Suppressor macrophage (primary cell): ENCODE measurements at places on chromosomes 2 and 18.
A peak's percentile ranks its signal among the peaks of the same experiment; 100 is the strongest.

DNA sequence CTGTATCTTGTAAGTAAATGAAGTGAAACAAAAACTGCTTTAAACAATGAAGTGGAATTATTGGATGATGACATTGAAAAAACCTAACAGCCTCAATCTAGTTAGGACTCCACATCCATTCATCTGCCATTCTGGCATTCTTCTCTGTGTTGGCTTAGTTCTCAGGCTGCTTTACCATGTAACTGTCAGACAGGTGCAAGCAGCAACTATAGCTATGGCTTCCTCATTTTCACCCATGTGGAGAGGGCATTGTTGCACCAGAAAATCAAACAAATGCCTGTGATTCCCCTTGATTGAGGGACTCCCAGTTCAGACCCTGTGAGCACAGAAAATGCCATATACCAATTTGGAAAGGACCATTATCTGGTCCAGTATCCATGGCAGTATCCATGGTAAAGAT is 129.5 kb upstream of the NYAP2 start:
- no peak for DNase-seq

- no peak for DNase-seq
These were observed 61.5 kb upstream of the PPM1B start for GRCh38 chr2:44107086-44107740.

DNA sequence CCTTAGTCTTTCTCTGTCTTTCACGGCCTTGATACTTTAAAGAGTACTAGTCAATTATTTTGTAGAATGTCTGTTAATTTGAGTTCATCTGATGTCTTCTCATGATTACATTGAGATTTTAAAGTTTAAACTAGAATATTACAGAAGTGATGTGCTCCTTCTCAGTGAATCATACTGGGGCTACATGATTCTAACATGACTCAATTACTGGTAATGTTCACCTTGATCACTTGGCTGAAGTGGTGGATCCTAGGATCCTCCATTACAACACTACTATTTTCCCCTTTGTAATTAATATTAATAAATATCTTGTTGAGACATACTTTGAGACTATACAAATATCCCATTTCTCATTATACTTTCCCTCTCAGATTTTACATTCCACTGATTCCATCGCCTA is 148.5 kb downstream of the CAMKMT start:
- no peak for DNase-seq

DNA sequence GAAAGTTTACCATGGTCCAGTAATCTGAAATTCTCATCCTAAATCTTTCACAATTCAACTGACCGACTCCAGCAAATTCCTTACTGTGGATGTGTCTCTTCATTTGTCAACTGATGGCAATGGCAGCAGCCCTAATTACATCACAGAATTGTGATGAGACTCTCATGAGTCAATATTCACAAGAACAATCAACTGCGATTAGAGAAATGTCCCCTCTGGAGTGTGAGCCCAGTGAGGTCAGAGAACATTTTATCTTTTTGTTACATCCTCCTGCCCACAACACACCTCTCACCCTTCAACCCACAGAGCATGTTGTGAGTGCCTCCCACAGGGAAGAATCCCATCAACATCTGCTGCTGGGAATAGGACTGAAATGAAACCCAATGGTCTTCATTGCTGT is 73.6 kb downstream of the CD226 start:
- DNase-seq, result no peak

- DNase-seq, result peak; percentile 95
These were observed 55.9 kb upstream of the CTLA4 start for GRCh38 chr2:203811491-203812221.

GRCh38 chr18:39172695-39173421 is 1607.3 kb upstream of the CELF4 start:
- no peak for DNase-seq

DNA sequence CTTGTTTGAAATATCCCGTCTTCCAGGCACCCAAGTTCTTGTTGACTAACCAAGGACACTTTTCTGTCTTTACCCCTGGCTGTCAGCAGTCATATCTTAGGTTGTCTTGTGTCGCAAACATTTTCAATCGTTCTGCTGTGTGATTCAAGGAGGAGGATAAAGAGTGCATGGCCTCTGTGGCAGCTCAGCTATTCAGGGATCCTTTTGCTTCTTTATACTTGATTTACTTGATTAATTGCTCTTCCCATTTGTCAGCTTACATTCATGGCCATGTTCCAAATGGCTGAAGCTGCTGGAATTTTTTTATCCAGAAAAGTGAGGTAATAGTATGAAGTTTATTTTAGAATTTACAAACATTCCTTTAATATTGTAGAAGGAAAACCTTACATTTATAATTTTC is 97.3 kb upstream of the FZD5 start:
- DNase-seq, result no peak

DNA sequence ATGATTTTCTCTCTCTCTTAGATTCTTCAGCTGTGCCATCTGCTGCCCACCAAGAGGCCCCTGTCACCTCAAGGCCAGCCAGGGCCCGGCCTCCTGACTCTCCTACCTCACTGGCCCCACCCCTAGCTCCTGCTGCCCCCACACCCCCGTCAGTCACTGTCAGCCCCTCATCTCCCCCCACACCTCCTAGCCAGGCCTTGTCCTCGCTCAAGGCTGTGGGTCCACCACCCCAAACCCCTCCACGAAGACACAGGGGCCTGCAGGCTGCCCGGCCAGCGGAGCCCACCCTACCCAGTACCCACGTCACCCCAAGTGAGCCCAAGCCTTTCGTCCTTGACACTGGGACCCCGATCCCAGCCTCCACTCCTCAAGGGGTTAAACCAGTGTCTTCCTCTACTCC is 9.4 kb upstream of the GMPPA start:
- DNase-seq, result no peak

GRCh38 chr2:220555961-220556630 is 928.7 kb downstream of the SLC4A3 start:
- DNase-seq, result no peak

DNA sequence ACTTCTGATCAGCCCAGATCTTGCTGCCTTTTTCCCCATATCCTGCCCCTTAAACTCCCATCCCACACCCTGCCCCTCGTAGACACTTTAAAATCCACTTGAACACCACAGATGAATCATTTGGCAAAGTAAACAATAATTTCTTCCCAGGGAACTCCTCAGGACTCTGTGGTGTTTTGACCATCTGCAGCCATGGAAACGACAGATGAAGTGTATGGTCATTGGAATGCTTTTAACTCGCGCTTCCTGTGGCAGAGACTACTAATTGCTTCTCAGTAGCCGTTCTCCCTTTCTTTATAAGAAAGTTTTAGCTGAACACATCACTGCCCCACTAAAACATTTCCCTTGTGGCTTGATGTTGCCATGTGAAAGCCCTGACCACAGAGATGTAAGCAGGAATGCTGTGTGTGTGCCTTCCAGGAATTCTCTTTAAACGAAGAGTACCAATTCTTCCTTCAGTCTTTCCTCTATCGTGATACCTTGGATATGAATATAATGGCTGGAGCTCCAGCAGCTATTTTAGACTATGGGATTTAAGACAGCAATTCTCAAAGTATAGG is 92.7 kb upstream of the PARD3B start:
- no peak for DNase-seq

DNA sequence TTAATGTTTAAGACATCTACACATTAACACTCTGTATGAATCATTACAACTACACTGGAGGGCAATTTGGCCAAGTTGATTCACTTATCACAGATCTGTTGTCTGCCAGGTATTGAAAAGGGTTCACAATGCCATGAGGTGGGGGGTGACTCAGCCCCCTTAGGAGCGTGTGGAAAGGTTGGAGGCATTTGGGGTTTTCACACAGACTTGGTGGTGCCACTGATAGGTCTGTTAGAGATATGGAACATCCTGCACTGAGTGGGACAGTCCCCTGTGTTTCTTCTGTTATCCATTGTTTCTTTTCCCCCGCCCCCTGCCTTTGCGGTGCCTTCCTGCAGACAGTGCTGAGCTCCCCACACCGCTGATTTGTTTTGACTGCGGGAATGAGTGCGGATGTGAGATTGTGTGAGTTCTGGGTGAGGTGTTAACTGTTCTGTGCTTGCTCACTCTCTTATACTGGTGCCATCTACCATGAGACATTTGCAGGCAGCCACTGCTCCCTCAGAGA is 9.3 kb upstream of the TSN start:
- no peak for DNase-seq

DNA sequence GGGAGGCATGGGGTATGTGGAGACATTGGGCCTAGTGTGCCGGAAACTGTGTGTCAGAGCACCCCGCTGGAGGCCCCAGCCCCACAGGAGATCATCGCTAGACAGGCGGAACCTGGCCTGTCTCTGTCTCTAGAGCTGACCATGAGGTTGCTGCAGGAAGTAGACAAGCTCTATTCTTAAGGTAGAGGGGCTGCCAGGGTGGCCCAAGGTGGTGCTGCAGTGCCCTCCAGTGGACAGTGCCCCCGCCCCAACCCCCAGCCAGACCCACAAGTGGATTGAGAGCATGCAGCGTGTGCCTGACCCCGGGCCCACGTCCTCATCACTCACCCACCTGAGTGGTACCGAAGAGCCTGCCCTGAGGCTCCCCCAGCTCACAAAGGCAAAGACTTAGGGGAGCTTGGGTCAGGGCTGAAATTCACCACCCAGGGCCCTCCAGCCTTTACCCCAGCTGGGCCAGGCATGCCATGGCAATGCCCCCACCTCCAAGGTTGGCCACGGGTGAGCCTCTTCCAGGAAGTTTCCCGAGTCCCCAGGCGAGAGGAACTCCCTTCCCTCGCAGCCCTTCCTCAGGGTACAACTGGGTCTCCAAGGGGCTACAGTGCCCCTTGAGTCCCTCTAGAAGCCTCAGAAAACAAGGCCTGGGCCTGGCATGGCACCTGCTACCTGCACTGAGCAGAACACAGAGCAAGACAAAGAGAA is 155.0 kb downstream of the TTC32 start:
- no peak for DNase-seq

- no peak for DNase-seq
These were observed 10.7 kb upstream of the GALNT3 start for GRCh38 chr2:165804719-165805118.

DNA sequence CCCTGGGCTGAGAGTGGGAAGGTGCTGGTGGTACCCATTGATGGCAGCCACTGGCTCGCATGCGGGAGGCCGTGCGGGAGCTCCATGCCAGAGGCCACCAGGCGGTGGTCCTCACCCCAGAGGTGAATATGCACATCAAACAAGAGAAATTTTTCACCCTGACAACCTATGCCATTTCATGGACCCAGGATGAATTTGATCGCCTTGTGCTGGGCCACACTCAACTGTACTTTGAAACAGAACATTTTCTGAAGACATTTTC is 12.9 kb upstream of the UGT1A1 start:
- no peak for DNase-seq

- DNase-seq, result no peak
These were observed 109.0 kb upstream of the RGPD4 start for GRCh38 chr2:107717661-107718060.

DNA sequence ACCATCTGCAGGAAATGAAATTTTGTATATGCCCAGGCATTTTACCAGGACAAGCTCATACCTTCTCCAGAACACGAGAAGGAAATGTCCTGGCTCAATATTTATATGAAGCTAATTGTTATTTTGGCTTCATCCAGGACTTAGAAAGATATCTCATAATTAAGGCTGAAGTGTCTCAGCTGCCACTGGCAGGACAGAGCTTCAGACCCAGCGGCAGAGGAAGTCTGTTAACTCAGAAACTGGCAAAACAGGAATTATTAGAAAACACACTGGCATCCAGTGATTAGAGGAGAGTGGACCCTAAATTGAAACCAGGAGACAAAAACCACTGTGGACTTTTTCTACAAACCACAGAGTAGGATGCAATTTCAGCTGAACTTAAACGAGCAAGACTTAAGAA is 329.7 kb downstream of the CYRIA start:
- no peak for DNase-seq

- DNase-seq, result no peak
These were observed 183.9 kb downstream of the FMNL2 start for GRCh38 chr2:152518641-152519580.

GRCh38 chr2:61718965-61719364 is 134.9 kb downstream of the FAM161A start:
- DNase-seq, result no peak

DNA sequence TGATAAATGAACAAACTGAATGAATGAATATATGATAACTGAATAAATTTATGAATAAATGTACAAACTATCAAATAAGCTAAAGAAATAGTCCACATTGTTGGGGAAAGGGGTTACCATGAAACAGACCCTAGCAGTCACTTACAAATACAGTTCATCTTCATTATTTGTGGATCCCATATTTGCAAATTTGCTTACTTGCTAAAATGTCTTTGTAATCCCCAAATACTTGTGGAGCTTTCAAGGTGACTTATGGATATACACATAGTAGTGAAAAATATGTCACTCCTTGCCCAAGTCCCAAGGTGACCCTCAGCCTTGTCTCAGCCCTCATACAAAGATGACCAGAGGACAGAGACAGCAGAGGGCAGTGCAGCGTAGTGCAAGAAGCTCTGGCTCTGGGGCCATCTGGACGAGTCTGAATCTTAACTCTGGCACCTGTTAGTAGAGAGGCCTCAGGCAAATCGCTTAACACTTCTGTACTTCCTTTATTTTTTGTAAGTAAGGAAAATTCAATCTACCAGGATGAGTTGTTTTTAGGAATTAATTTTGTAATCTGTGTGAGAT is 3.1 kb downstream of the PAIP2B start:
- peak; percentile 33 for DNase-seq
